ENCODE measurements at places on chromosomes 4 and X. TPM values are rescaled to one million over a fixed set of nuclear protein-coding genes. Genes with fewer than 3 reads are reported as not detected.
A peak's percentile ranks its signal among the peaks of the same experiment; 100 is the strongest.

RNF4 gene
- 65.5 TPM for total RNA-seq

NLRP2B gene
- total RNA-seq: not detected

RTL9 gene
- total RNA-seq: not detected

NXF2 gene
- total RNA-seq: not detected

BMP3 gene
- total RNA-seq: not detected

LDOC1 gene
- 24.9 TPM for total RNA-seq

WNK3 gene
- total RNA-seq: 1.1 TPM

LGI2 gene
- 0.05 TPM for total RNA-seq

CFAP99 gene
- total RNA-seq: not detected

LRP2BP gene
- 0.24 TPM for total RNA-seq

NAA11 gene
- total RNA-seq: not detected

UGT2B7 gene
- 2.7 TPM for total RNA-seq

ZIC3 gene
- total RNA-seq: not detected

SUPT20HL2 gene
- not detected for total RNA-seq

BEX5 gene
- not detected for total RNA-seq

MAGEA2 gene
- not detected for total RNA-seq

JAKMIP1 gene
- total RNA-seq: not detected

OPN1MW gene
- not detected for total RNA-seq

DNA sequence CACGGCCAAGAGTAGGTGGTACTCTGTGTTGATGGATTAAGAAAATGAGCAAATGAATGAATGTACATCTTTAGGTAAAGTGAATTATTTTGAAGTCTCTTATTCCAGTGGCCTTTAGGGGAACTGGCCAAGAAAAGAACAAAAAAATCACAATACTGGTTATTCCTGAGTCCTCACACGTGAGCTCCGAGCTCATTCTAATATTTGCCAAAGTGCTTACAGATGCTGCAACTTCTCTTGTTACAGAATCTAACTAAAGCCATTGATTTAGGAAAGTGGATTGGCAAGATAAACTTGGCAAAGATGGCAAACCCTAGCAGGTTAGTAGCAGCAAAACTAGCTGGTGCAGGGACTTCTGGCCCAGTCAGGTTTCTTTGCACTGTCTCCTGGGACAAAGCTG, 37.6 kb downstream of the IDS start:
- no peak for DNase-seq

- DNase-seq: no peak
Observed at GRCh38 chrX:74923942-74924448, 1.3 kb downstream of the NEXMIF start.

GRCh38 chrX:119036107-119037029, 36.4 kb upstream of the CT47C1 start:
- no peak for DNase-seq

GRCh38 chr4:129140521-129140920, 44.6 kb downstream of the C4orf33 start:
- no peak for DNase-seq

GRCh38 chr4:87718217-87718835, 68.2 kb downstream of the DMP1 start:
- no peak for DNase-seq

DNA sequence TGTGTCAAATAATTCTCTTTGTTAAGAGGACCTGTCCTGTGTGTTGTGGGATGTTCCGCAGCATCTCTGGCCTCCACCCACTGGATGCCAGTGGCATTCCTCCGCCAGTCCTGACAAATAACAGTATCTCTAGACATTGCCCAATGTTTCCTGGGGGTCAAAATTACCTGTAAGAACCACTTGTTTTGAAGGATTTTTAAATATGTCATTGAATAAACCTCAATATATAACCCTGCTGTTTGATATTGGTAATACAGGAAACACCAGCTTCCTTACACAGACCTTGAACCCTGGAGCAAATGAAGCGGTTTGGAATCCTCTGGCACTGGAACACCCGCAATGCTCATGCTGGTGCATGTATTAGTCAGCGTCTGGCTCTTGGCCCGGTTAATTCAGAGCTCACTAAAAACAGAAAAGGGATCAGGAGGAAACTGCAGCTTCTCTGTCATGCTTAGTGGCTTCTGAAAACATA, 101.3 kb downstream of the TBL1X start:
- peak; percentile 22 for DNase-seq

- DNase-seq: no peak
Observed at GRCh38 chrX:19855700-19856381, 31.6 kb downstream of the SH3KBP1 start.

GRCh38 chrX:110188701-110189558, 129.0 kb downstream of the AMMECR1 start:
- DNase-seq: no peak

GRCh38 chr4:26151615-26152014, 169.2 kb upstream of the RBPJ start:
- no peak for DNase-seq

- DNase-seq: no peak
Observed at GRCh38 chr4:187380181-187380581, 615.4 kb upstream of the ZFP42 start.

GRCh38 chrX:141989815-141990214, 86.1 kb downstream of the MAGEC1 start:
- DNase-seq: no peak

GRCh38 chr4:114400531-114400930, 198.1 kb upstream of the UGT8 start:
- DNase-seq: no peak

DNA sequence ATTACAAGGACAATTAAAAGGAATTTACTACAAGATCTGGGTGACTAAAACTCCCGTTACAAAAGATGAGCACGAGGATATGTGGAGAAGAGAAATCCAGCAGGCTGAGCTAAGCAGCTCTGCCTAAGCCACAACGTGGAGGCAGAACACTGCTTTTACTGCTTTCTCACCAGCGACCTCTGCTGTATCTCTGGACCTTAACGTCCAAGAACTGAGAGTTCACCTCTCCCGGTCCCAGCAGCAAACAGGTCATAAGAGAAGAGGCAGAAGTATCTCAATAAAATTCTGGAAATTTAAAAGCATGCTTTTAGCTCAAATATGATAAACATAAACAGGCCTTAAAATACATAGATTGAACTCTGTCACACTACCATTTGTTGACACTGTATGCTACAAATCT, 81.0 kb downstream of the ADGRA3 start:
- peak; percentile 14 for DNase-seq

DNA sequence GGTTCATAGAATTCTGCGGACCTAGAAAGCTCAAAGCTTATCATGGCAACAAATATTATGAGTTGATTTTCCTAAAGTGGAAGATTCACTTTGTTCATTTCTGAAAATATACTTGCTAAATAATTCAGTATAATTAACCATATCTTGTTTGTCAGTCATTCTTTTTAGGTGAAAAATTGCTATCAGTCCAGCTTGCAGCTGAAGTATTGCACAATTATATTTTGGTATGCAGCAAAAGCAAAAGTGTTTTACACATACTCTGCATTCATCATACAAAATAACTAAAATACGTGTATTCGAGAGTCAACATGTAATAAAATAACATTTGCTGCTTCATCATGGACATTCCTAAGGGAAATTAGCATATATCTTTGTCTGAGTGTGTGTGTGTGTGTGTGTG, 24.8 kb downstream of the DKK2 start:
- no peak for DNase-seq

- no peak for DNase-seq
Observed at GRCh38 chr4:51901363-51901762, 58.4 kb downstream of the DCUN1D4 start.

GRCh38 chr4:5379895-5380294, 328.5 kb downstream of the EVC2 start:
- DNase-seq: no peak

GRCh38 chrX:41677183-41678060, 11.4 kb upstream of the GPR34 start:
- DNase-seq: no peak

DNA sequence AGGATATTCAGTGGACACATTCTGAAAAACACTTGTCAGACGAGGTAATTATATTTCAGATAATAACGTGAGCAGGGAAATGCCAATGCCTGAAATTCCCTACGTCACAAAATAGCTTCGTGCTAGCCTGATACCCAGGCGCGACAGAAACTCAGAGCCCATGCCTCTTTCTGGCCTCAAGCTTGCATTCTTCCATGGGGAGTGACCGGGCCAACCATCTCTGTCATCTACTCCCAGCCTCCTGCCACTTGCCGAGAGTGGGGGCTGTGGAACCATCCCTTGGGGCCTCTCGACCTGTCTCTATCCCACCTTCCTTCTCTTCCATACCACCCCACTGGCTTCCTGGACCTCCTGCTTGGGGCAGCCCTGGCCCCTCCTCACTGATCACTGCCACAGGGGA, 34.5 kb upstream of the CDKN2AIP start:
- DNase-seq: no peak

DNA sequence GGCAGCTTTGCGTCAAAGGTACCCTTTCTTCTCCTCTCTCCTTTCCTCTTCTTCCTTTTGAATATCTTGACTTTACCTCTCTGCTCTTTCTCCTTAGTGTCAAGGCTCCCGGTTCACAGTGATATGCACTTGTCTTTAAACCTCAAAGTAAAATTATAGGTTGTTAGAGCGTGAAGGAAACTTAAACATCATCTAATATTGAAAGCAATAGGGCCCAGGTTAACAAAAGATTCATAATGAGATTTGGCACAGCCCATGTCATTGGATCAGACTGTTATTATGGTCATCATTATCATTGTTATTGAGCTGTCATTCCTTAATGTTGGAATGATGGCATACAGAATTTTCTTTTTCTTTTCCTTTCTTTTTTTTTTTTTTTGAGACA, 32.5 kb downstream of the FTHL17 start:
- DNase-seq: no peak

DNA sequence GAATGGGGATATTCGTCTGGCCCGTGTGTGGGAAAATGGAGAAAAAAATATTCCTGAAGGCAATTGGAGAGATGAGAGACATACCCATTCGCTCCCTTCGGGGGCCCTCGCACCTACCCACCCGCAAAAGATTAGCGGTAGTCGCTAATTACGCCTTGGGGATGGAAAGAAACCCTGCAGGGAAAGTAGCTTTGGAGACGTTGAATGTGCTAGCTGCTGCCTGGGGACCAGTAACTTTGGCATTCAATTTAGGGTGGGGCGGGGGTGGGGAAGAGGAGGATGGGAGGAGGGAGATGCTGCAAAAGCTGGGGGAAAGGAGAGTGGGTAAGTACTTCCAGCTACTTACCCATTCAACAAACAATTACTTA, 407 bp upstream of the ZC4H2 start:
- no peak for DNase-seq

DNA sequence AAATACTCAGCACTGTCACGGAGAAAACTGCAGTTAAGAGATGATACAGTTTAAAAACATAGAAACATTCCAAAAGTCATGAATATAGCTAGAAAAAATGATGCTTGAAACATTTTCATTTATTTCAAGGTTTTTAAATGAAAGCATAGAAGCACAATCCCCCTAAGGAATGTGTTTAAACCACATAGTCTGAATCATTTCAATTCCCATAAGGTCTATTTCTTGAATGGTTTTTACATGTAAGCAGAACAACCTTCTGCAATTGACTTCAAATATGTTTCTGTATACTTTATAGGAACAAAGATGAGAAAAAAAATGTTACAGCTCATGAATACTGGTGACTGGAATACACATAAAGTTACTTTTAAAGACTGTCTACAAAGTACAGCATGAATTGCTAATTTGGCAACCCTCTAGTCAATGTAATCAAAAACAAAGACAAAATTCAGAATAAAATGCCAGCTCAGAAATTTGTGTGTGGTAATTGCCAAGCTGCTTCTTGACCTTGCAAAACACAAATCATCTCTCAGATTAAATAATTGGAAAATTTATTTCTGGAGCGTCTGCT, 886.4 kb upstream of the ADGRL3 start:
- DNase-seq: no peak

DNA sequence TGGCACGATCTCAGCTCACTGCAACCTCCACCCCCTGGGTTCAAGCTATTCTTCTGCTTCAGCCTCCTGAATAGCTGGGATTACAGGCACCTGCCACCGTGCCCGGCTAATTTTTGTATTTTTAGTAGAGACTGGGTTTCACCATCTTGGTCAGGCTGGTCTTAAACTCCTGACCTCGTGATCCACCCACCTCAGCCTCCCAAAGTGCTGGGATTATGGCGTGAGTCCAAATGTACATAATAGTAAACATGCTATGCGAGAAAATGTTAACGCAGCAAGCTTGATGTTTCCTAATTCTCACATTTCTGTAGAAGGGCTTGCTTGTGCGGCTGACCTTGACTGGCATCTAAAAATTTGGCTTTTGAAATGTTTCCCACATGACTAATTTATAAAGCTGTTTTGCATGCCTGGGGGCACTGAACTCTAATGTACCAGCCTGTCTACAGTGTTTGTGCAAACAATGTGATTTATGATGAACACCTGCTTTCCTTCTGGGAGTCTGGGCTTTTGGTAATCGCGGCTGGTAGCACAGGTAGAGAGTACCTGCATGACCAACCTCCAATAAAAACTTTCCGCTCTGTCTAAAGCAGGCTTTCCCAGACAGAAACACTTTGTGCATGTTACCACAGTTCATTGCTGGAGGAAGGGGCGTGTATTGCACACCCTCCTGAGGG, 216.8 kb downstream of the IL15 start:
- peak; percentile 29 for DNase-seq

DNA sequence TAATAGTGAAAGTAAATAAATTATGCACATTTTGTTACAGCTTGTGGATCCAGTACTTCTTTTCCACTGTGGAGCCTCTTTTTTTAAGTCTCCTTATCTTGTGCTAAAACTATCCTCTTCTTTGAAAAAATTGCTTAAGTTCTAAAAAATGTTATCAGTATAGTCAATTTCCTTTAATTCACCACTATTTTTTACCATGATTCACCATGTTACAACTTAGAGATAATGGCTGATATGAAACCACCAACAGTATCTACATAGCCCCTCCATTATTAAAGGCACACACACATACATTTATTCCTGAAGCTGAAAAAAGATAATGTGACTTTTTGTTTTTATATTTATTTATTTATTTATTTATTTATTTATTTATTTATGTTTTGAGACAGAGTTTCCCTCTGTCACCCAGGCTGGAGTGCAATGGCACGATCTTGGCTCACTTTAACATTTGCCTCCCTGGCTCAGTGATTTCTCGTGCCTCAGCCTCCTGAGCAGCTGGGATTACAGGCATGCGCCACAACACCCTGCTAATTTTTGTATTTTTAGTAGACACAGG, 243.2 kb downstream of the SPOCK3 start:
- no peak for DNase-seq

- DNase-seq: no peak
Observed at GRCh38 chr4:1104647-1105046, 8.7 kb downstream of the RNF212 start.

GRCh38 chr4:28788929-28789490, 1928.4 kb downstream of the STIM2 start:
- no peak for DNase-seq

GRCh38 chrX:3806630-3807029, 93.2 kb upstream of the PRKX start:
- DNase-seq: no peak

DNA sequence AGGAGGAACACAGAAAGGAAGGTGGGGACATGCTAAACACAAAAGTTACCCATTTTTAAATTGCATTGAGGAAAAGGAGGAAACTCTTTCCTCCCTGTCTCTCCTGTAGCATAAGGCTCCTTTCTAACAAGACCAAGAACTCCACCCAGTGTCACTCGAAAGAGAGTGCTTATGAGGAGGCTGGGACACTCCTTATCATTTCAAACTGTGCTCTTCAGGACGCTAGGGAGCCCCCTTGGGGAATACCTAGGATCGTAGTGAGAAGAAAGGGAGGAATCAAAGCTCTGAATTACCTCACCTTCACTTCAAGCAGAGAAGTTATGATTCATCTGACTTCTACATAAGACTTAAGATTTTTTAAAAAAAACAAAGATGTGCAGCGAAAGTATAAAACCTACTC, 65.5 kb downstream of the F9 start:
- DNase-seq: no peak

- no peak for DNase-seq
Observed at GRCh38 chr4:32249040-32249439, 1528.9 kb downstream of the PCDH7 start.
